CD4-positive, alpha-beta T cell treated with Interleukin-6 at 100 ng/mL for 8 hours (primary cell): ENCODE measurements at places on chromosomes 7 and 10.

DNA sequence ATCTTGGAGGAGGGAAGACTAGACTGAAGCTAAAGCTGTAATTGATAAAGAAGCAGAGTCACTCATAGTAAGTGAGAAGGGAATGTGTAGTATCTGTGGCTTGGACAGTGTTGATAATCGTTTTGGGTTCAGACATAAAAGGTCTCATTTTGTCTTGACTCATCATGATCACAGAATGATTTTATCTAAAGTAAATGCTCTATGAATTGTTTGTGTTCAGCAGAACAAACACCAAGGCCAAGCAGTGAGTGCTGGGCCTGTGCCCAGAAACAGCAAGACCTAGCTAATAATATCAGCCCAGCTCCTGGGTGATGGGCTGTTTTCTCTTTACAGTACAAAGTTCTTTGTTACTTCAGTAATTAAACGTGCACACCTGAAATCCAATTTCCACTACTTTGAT lies 26.7 kb upstream of the CD36 start:
- no peak for DNase-seq

DNA sequence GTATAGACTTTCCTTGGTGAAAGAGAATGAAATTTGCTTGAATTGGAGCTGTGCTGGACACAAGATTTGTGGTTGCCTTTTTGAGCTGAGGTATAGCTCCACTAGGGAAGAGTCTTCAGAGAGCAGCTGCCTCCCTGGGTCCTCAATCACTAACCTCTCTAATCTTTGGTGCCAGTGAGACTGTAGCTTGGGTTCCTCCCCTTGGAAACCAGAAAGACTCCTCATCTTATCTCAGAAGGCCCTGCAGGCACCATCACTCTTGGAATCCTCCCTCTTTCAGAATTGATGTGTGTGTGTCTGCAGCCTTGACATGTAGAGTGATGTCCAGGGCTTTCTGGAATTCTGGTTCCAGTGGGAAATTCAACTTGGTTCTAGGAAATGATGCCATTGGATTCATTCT lies 426.5 kb downstream of the RPS24 start:
- DNase-seq = no peak

- DNase-seq = no peak
Observed at GRCh38 chr10:72082856-72083789, 5.2 kb downstream of the SPOCK2 start.

DNA sequence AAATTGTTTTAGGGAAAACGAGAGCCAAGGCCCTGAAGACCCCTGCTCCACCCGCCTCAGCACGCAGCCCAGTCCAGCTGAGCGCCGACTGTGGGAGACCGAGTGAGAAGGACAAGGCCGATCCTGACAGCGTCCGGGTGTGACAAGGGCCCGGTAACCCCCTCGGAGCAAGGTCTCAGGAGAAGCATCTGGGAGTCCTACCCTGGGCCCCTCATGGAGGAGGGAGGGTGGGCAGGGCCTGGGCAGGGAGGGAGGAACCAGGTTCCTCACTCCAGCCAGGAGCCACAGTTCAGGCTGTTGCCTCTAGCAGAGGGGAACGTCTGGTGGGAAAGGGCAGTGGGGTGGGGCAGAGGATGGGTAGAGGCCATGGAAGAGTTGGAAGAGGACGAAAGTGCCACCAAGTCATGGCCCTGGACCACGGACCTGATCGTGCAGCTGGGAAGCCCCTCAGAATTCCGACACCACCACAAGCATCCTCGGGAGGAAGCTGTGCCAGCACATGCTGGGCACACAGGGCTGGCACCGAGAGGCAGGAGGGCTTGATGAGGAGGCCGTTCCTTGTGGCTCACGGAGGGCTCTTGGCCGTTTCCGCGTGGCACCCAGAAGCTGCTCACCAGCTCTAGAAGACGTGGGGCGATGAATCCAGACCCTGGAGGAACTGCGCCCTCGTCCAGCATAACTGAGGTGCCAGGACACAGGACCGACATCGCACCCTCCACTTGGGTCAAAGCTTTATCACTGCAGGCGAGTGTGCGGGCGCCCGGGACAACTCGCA lies 2.2 kb upstream of the KNDC1 start:
- no peak for DNase-seq

- DNase-seq = no peak
Observed at GRCh38 chr10:120022357-120022756, 129.8 kb downstream of the SEC23IP start.

GRCh38 chr7:144048648-144049047 lies at the start of gene OR2A5:
OR2A5 (plus strand) TSS chr7:144048948; CDS start chr7:144050402, 1,454 bp downstream.
- DNase-seq = no peak

DNA sequence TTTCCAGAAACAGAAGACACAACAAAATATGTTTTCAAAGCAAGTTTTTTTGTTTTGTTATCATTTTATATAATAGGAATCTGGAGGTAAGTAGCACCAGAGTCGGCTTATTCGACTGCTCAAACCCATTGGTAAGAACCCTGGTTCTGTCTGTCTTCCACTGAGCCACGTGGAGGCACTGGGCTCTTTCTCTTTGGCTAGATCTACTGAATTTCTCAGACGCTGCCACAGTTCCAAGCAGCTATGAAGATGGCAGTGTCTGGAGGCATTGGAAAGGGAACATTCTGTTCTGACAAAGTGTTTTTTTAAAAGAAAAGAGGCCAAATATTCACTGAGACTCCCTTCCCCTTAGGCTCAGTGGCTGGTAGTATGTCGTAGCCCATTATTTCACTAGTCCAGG lies 338.8 kb downstream of the NRG3 start:
- no peak for DNase-seq

DNA sequence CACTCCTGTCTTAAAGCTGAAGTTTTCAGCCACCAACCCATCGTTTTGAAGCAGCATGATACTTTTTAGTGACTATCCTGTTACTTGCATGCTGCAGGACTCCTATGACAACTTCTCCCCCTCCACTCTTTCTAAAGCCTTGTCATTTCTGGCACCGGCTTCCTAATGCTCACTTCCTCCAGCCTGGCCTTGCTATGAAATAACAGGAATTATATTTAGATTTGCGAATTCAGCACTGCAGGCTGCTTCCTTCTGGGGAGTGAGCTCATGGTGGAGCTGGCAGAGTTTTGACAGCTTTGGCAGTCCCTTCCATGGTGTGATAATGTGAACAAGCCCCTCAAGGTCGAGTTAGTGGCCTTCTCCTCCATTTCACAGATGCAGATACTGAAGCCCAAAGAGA lies 13.4 kb downstream of the BLNK start:
- DNase-seq = no peak

DNA sequence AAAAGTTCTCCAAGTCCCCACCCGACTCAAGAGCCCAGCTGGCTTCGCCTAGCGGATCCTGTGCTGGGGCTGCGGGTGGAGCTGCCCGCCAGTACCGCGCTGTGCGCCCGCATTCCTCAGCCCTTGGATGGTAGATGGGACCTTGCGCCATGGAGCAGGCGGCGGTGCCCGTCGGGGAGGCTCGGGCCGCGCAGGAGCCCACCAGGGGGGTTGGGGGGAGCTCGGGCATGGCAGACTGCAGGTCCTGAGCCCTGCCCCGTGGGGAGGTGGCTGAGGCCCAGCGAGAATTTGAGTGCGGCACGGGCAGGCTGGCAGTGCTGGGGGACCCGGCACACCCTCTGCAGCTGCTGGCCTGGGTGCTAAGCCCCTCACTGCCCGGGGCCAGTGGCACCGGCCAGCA lies 57.0 kb downstream of the TBC1D12 start:
- no peak for DNase-seq

GRCh38 chr10:43842496-43842895 lies 193.8 kb upstream of the ZNF32 start:
- DNase-seq = no peak

- DNase-seq = no peak
Observed at GRCh38 chr10:44378626-44379025, 6.3 kb downstream of the CXCL12 start.

GRCh38 chr7:127803626-127804025 lies 151.6 kb downstream of the SND1 start:
- DNase-seq = no peak
